IMR-90 (cell line): ENCODE measurements at places on chromosomes 12 and 14.

GRCh38 chr12:120887253-120888043 is 16.7 kb downstream of the SPPL3 start:
- DNase-seq, result no peak

DNA sequence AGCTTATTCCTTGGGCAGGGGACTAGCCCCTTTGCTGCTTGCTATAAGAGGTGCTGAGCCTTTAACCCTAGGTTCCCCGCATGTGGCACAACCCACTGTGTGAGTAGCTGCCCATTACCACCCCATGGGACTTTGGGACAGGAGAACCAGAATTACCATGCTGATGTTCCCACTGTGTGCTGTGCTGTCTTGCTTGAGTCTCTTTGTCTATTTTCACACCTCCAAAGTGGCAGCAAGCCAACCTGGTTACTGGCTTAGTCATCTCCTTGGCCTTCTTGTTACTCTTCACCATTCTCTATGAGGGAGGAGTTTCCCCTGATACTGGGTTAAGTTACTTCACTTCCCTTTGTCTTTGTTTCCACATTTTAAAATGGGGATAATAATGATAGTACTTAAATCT is 73.4 kb upstream of the ETV6 start:
- peak; percentile 48 for DNase-seq

DNA sequence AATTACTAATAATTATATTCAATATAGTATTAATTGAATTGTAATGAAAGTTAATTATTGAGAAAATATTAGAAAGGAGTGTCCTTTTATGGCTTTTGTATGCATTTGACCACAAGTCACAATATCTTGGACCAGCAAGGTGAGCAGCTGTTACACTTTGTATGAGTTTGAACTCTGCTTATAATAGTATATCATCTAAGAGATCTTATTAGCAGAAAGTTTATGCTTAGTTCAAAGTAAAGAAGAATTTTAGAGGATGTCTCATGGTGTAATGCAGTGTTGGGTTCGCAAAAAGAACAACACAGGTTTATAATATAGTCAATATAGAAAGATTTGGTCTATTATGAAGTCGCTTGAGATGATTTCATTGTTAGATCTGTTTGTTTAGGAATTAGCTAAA is 2.0 kb upstream of the TRIM9 start:
- no peak for DNase-seq

- DNase-seq, result no peak
Measured at GRCh38 chr12:8089716-8090115, 7.6 kb downstream of the NECAP1 start.

- no peak for DNase-seq
Measured at GRCh38 chr14:101893759-101894158, 70.6 kb upstream of the DYNC1H1 start.

- peak; percentile 96 for DNase-seq
Measured at GRCh38 chr12:96198965-96199364, 4.8 kb downstream of the ELK3 start.

GRCh38 chr12:66947119-66947518 is 268.2 kb upstream of the GRIP1 start:
- DNase-seq, result no peak

DNA sequence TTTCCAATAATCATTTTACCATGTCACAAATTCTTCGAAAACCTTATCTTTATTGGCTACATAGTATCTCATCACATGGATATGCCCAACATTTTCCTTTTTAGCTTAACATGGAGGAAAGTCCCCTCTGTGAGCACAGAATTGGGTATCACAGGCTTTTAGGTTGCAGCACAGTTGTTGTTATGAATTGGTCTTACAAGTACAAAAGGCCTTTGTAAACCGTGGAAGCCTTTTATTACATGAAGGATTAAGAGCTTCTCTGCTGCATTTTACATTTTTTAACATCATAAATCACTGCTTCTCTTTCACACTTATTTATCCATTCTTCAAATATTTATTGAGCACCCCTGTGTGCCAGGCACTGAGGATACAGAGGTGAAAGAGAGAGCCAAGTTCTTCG is 26.2 kb downstream of the UBE3B start:
- DNase-seq, result no peak

- peak; percentile 68 for DNase-seq
Measured at GRCh38 chr14:104735830-104736642, 12.0 kb downstream of the ADSS1 start.

DNA sequence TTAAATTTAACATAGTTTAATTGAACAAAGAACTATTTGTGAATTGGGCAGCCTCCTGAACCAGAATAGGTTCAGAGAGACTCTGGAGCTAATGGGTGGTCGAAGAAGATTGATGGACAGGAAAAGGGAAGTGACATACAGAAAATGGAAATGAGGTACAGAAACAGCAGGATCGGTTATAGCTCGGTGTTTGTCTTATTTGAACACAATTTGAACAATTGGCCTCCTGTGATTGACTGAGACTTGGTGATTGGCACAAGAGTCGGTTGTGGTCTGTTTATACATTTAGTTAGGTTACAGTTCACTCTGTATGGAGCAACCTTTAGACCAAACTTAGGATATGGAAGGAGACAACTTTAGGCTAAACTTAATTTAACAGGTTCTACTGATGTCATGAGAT is 18.4 kb upstream of the CFL2 start:
- DNase-seq, result no peak

DNA sequence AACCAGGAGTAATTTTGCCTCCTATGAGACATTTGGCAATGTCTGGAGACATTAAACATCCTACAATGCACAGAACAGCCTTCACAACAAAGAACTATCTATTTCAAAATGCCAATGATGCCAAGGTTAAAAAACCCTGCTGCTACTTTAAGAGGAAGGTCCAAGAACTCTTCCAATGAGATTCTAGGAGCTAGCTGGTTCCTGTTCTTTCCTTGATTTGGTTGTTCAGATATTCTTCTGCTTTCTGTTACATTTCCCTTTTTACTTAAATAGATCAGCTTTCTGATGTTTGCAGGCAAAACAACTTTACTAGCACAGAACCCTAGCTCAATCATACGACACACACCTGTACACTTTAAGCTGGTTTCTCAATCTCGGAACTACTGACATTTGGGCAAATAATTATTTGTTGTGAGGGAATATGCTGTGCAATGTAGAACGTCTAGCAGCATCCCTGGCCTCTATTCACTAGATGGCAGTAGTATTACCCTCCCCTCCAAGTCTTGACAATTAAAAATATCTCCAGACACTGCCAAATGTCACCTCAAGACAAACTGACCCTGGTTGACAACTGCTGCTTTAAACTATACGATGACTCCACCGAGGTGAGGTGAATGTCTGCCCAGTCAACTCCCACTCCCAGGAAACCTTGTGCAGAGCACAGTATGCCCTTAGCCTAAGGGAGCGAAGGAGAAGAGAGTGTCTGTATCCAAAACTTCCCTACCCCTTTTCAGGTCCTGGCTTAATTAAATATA is 4.4 kb downstream of the BLTP3B start:
- DNase-seq, result peak; percentile 15

DNA sequence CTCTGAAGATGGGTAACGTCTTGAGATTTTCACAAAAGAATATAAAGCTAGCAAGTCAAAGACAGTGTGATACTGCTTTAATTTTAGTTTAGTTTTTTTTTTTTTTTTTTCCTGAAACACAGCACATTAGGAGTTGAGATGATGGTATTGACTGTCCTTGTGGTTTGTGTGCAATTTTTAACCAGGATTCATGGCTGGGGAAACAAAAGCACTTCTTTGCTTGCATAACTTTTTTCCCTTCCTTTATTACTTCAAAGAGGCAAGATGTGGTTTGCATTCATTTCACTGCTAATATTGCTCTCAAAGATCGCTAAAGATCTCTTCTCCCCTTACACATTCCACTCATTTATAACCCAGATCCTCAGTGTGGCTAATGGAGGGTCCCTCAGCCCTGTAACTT is 157.1 kb upstream of the PZP start:
- DNase-seq, result peak; percentile 19

DNA sequence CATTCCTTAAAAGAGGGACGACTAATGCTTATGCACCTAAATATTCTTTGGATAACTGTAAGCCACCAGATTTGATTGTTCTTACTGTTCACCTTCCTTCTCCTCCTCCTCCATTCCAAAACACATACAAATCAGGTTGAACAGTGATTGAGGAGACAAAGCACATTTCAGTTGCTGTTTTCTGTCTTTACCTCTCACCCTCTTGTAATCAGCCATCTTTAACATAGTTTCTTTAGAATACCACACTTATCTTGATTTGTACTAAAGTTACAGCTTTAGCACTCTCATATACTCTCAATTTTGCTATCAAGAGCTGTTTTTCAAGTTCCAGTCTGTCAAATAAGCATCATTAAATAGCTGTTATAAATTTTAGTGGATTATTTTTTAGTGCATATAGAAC is 338.3 kb upstream of the RGS6 start:
- no peak for DNase-seq

- DNase-seq, result no peak
Measured at GRCh38 chr12:49243631-49244030, 21.3 kb upstream of the TUBA1C start.

- DNase-seq, result no peak
Measured at GRCh38 chr14:76672123-76672522, 89.1 kb upstream of the VASH1 start.

DNA sequence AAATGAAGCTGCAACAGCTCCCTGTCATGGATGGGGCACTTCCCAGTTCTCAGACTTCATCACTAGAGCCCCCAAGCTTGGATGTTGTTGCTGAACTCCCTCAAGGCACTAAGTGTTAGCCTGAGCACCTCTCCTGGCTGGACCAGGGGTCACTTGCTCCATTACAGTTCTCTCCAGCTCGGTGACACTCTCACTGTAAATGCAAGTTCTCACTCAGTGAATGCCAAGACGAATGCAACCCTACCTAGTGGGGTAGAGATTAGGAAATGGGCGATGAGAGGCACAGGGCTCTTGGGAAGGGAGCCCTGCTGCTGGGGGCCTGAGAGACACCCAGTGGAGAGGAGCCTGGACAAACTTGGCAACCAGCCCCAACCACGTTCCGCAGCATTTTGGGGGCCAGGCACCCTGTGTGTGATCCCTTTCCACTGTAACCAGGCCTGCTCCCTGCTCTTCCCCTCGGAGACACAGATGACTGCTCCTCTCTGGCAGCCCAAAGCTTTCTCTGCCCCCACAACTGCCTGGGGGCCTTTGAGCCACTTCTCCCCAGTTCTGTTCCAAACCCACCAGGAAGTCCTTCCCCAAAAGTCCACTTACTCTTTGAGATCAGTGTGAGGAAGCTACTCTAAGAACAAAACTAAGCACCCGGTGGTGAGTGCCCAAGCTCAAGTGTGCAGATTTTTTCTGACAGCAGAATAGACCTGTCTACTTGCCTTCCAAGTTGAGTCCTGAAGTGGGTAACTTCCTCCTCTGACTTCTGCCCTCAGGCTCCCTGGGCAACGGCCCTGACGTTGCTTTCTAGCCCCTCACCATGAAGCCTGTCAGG is 8.0 kb upstream of the SELPLG start:
- DNase-seq, result no peak

GRCh38 chr14:70920608-70921007 is 13.3 kb downstream of the PCNX1 start:
- DNase-seq, result no peak

- peak; percentile 59 for DNase-seq
Measured at GRCh38 chr14:21680072-21680471, 6.5 kb upstream of the OR4E1 start.

- no peak for DNase-seq
Measured at GRCh38 chr14:23550131-23550811, 1.3 kb downstream of the ZFHX2 start.

- DNase-seq, result no peak
Measured at GRCh38 chr12:108332791-108333382, 6.2 kb downstream of the CMKLR1 start.

- peak; percentile 59 for DNase-seq
Measured at GRCh38 chr14:21049271-21049673, 7.1 kb downstream of the RNASE7 start.

DNA sequence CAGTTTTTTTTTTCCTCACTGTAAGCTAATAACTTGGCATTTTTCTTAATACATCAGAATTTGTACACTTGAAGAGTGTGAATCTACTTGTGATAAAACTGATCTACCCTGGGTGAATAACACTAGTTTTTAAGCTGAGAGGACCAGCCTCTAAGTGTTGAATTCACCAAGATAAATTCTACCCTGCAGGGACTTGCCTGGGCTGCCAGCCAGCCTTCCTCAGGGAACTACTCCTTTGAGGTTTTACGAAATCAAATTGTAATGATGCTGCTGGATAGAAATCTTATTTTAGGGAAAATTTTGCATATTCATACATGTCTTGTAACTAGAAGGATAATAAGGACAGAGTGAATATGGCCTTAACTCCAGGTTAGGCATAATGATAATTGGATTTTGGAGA is 1.9 kb downstream of the MED21 start:
- peak; percentile 12 for DNase-seq

GRCh38 chr12:54590978-54591591 is 2.6 kb upstream of the PPP1R1A start:
- peak; percentile 10 for DNase-seq

DNA sequence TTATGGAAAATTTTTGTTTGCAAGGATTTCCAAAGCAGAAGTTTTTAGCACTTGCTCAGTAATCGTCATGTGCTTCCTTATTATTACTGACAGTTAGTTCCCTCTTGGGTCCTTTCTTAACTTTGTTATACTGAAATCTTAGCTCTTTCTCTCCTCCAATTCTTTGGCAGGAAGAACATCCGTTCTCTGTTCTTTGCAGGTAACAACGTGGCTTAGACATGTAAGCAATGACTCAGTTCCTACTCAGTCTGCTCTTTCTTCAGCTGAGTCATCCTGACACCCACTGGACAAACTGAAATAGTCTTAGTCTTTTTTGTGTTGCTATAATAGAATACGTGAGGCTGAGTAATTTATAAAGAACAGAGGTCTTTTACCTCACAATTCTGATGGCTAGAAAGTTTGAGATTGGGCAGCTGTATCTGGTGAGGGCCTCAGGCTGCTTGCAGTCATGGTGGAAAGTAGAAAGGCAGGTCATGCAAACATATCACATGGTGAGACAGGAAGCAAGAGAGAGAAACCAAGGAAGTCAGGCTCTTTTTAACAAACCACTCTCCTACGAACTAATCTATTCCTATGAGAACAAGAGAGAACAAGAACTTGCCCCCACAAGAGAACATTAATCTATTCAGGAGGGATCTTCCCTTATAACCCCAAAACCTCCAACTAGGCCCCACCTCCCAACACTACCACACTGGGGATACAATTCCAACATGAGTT is 49.2 kb downstream of the TESPA1 start:
- peak; percentile 91 for DNase-seq

DNA sequence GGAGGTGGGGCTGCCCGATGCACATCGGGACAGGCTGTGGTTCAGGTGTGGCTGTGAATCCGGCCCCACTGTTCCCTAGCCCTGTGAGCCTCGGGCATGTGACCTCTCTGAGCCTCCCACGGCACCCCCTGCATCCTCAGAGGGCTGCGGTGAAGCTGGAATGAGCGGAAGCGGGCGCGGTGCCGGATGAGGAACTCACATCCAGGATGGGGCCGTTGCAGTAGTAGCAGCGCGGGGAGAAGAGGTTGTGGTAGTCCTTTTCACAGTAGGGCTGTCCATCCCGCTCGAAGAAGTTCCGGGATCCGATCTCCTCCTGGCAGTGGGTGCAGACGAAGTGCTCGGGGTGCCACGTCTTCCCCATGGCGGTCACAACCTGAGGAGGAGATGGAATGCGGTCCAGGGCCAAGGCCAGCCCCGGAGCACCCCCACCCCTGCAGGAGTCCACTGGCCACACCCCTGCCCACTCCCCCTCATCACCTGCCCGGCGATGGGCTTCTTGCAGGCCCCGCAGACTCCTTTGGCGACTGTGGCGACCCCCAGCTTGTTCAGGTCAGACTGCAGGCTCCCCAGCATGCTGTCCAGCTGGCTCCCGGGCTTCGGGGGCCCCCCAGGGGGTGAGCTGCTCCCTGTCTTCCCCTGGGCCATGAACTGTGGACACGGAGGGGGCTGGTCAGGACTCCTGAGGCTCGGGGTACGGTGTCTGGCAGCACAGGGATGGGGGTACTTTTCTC is 13.9 kb upstream of the RPLP0 start:
- DNase-seq, result no peak

GRCh38 chr12:121188227-121188626 is 21.7 kb upstream of the P2RX4 start:
- no peak for DNase-seq
